ENCODE measurements at places on chromosomes 3 and 15.
A peak's percentile ranks its signal among the peaks of the same experiment; 100 is the strongest.

- DNase-seq, result no peak
- no peak overlapping the region for H3K4me3 ChIP-seq
- H3K4me1 ChIP-seq, result no peaks in the 10 kb centered on the region
- H3K27ac ChIP-seq, result no peak overlapping the region
These were observed 183.6 kb downstream of the ANXA2 start for GRCh38 chr15:60214201-60214600.

DNA sequence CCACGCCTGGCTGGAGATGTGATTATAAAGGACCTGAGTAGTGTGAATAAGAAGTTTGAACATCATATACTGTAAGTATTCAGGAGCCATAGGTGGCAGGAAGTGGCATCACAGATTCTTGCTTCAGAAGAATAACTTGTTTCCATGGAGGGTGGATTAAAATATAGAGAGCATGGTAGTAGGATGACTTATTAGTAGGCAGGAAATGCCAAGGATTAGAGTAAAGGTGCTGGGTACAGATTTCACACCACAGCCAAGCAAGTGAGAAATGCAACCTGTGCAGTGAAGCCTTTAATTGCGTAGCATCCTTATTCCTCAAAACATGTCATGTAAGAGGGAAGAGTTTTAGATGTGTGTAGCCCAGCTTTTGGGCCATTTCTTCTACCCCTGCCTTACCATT is 30.8 kb downstream of the IFT122 start:
- H3K36me3 ChIP-seq, result no peaks in the 10 kb centered on the region
- H3K27me3 ChIP-seq, result no peaks in the 10 kb centered on the region
- no peak overlapping the region for H3K4me3 ChIP-seq
- no peaks in the 10 kb centered on the region for H3K4me1 ChIP-seq

DNA sequence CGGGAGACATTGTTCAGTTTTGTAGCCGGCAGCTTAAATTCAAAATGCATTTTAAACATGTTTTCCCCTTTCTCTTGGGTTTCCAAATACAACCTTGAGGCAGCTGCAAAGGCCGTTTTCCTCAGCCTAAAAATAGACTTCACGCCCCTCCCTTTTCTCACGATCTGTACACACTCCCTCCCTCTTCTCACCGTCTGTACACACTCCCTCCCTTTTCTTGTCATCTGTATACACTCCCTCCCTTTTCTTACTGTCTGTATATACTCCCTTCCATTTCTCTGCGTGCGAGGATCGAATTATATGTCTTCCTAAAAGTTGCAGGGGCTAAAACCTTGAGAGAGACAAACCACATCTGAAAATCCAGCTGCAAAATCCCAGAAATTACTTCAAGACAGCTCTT is 8.9 kb downstream of the MUC4 start:
- peak overlapping the region; percentile 43 for H3K27ac ChIP-seq
- no peak for DNase-seq
- peak overlapping the region; percentile 29 for H3K4me3 ChIP-seq
- H3K27me3 ChIP-seq, result no peaks in the 10 kb centered on the region

- H3K36me3 ChIP-seq, result no peaks in the 10 kb centered on the region
- no peaks in the 10 kb centered on the region for H3K27me3 ChIP-seq
- H3K27ac ChIP-seq, result no peak overlapping the region
- DNase-seq, result no peak
- H3K4me3 ChIP-seq, result no peak overlapping the region
These were observed 23.2 kb downstream of the SLC41A3 start for GRCh38 chr3:126060613-126061145.

DNA sequence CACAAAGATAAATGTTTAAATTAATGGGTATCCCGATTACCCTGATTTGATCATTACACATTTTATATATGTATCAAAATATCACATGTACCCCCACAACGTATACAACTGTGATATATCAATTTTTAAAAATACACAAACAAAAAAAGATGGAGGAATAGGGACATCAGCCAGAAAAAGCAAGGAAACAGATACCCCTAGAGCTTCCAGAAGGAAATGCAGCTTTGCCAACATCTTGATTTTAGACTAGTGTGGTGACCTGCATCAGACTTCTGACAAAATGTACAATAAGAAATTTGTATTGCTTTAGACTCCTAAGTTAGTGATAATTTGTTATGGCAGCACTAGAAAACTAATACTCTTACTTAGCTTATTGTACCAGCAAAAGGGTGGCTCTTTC is 483.8 kb downstream of the TUSC7 start:
- no peak for DNase-seq
- no peaks in the 10 kb centered on the region for H3K36me3 ChIP-seq
- no peak overlapping the region for H3K27ac ChIP-seq
- H3K27me3 ChIP-seq, result no peaks in the 10 kb centered on the region
- H3K4me3 ChIP-seq, result no peak overlapping the region

DNA sequence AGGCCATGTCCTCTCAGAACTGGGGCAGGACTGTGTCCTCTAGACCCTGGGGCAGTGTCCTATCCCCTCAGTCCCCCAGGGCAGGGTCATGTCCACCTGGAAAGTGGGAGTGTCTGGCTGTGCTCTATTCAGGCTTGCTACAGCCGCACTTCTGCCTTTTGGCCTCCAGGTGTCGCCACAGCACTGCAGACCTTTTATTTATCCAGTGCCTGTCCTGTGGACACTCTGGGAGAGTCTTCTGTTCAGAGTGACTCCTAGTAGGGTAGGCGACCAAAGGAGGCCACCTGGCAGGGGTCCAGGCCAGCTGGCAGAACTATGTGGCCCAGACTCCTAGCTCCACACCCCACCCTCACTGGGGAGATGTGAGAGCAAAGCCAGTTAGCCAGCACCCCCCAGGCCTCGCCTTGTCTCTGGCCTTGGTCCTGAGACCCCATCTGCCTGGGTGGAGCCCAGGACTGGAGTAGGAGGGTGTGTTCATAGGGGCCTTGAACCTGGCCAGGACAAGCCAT is 3.9 kb downstream of the TMIE start:
- H3K27me3 ChIP-seq, result no peaks in the 10 kb centered on the region
- peaks cover 37% of the 10 kb centered on the region for H3K4me1 ChIP-seq
- H3K4me3 ChIP-seq, result no peak overlapping the region
